IPS-NIHi11 (cell line): ENCODE measurements at places on chromosomes 1 and 21.

DNA sequence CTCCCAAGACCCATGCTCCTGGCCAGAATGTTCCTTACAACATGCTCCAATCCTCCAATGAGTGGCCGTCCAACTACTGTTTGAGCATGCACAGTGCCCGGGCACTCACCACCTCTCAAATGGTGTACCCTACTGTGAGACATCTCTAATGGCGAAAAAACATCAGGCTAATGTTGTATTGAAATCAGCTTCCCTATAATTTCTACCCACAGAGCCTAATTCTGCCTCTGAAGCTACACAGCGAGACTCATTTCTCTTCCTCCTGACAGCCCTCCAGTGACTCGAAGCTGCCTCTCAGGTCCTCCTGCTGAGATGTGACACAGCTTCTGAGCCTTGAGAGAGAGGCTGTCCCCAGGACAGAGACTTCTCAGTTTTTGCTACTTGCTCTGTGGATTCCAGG, 130.7 kb downstream of the FAM78B start:
- DNase-seq, result no peak

GRCh38 chr1:180969434-180969833, 53.2 kb downstream of the STX6 start:
- no peak for DNase-seq

GRCh38 chr1:41547336-41547735, 62.9 kb upstream of the EDN2 start:
- no peak for DNase-seq

GRCh38 chr1:204915861-204916495, 45.3 kb downstream of the NFASC start:
- no peak for DNase-seq

DNA sequence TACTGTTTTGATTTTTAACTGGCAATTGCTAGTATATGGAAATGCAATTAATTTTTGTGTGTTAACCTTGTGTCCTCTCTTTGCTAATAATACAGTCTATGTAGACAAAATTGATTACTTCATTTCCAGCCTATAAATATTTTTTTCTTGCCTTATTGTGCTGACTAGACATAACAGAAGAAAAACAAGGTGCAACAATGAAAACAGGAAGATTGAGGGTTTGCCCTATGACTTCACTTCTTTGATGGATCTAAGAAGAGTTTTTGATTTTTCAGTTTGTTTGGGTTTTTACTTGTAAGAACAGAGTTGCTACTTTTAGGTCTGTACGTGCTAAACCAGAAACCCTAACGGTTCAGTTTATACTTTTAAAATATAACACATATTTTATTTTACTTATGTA, 8.5 kb upstream of the CNIH4 start:
- DNase-seq, result no peak
